Left ventricle myocardium superior (tissue), 1 donor: ENCODE measurements at places on chromosomes 5 and 9.
A peak's percentile ranks its signal among the peaks of the same experiment; 100 is the strongest.

DNA sequence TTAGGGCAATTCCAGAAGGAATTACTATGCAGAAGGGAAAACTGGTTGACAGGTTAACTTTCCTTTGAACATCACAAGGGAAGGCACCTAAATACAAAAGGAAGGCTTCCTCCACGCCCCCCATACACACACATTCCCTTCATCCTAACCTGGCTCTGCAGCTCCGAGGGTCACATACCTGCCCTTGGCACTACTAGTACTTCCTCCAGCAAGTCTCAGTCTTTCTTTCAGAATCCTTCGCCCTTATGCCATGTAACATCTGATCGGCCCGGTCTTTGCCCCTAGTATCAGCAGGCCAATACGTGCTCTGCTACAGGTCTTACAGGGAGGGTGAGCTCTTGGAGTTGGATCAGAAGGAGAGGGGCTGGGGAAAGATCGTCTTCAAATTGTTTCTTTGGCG, 1.6 kb upstream of the MARCHF6 start:
- no peak for DNase-seq

- DNase-seq = no peak
These were observed 49.2 kb upstream of the KCNN2 start for GRCh38 chr5:114312658-114313057.

GRCh38 chr5:72472666-72473422, 34.4 kb downstream of the ZNF366 start:
- DNase-seq = no peak

DNA sequence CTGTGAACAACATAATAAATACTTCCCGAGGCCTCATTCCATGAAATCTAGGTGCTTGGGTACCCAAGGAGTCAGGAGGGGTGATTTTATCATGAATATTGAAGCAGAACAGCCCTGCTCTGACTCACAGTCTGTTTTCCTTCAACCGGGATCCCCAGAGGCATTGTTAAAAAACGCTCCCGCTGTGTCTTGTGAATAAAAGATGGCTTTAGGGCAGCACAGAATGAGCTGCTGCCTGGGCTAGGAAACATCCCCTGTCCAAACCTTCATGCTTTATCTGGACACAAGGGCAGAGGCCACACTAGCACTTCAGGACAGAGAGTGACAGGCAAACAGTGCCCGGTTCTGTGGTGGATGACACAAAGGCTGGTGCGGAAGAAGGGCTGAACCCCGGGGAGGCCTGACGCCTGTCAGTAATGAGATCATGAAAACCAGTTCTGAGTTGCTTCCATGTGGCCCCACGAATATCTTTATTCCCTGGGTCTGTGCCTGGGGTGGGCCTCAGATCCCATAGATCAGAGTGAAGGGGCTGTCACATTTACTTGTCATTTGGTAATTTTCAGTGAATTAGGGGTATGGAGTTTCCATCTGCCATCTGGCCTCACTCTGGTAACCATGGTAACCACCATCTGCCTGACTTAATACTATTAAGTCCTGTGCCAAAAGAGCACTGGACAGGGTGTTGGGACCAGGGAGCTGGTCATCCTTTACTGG, 2.6 kb downstream of the IGFBPL1 start:
- no peak for DNase-seq

- peak; percentile 33 for DNase-seq
These were observed 6.3 kb upstream of the WNK2 start for GRCh38 chr9:93177676-93178075.

DNA sequence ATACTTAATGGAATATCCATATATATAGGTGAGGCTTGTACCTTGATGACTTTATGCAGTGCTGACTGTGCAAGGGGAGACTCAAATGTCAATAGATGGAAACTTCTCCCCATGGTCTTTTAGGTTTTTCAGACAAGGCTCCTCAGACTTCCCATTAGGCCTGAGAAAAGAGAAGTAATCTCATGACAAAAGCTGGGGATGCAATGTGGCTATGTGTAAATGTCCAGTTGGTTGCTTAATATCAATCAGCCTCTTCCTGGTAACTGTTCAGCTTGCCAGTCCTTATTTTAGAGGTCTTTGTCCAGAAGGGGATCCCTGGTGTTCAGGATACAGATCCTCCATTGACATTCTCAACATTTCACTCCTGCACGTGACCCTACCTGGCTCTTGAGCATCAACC, 621.1 kb upstream of the CDH18 start:
- DNase-seq = no peak

- no peak for DNase-seq
These were observed 360.0 kb upstream of the PIK3R1 start for GRCh38 chr5:67855523-67855922.

DNA sequence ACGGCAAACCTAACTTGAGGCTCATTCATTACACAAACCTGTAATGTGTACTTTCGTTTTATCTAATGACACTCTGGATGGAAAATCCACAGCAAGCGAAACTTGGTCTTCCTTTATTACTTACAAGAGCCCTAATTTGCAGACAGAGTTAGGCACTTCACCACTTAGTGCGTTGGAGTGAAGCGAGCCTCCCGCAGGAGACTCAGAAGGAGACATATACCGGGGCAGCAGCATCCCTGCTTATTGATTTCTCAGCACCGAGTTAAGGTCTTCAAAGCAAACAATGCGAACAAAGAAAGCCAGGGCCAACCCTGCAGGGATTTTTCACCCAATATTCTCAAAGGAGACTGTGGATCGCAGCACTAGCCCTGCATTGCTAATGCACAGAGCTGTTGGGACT, 28.6 kb downstream of the LSM11 start:
- no peak for DNase-seq

GRCh38 chr5:149333711-149334443, 11.4 kb upstream of the GRPEL2 start:
- DNase-seq = no peak

- DNase-seq = peak; percentile 19
These were observed 52.3 kb downstream of the RGS3 start for GRCh38 chr9:113515862-113516261.

GRCh38 chr5:58043032-58043945, 416.6 kb downstream of the PLK2 start:
- no peak for DNase-seq
